ENCODE measurements at places on chromosomes 1 and 21. TPM values are rescaled to one million over a fixed set of nuclear protein-coding genes. Genes with fewer than 3 reads are reported as not detected.

DNA sequence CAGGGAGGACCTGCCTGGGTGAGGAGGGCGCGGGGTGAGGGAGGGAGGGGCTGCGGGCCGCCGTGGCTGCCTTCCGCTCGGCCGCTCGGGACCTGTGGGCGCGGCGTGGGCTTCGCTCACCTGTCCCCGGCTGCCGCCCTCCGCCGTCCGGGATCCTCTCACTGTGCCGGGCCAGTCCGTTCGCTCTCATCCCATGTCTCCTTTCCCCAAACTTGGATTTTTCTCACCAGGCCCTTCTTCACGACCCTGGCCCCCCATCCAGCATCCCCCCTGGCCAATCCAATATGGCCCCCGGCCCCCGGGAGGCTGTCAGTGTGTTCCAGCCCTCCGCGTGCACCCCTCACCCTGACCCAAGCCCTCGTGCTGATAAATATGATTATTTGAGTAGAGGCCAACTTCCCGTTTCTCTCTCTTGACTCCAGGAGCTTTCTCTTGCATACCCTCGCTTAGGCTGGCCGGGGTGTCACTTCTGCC lies 362 bp downstream of the ZBTB48 start:
- no peak for DNase-seq

DNA sequence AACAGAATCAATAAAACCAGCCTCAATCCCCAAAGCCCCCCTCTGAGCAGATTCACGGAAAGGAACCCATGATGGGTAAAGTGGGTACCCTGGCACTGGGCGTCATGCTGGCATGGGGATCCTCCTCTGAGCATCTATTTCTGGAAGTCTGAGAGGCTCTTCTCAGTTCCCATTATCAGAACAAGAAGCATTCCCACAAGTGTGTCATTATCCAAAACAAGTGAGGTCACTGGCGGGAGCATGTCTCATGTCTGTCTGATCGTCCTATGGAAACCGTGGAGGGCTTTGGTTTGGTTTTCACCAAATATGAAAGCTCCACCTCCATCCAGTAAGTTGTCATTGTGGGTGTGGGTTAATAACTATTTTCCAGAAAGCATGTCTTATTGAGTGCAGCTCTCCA lies 70.7 kb downstream of the PGM1 start:
- DNase-seq, result no peak

DNA sequence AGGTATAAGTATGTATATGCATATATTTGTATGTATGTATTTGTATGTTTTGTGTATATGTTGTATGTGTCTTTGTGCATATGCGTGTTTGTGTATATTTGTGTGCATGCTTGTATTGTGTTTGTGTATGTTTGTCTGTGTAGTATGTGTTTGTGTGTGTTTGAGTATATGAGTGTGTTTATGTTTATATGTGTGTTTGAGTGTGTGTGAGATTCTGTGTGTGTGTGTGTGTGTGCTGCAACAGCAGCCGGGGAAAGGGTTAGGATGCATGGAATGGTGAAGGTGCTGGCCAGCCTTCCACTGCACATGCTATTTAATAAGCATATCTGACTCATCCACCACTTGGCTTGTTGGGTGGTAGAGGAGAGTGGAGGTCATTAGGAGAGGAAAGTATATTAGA lies 46.6 kb upstream of the RAB4A start:
- DNase-seq, result no peak

GRCh38 chr1:245181158-245181517 lies 26.4 kb downstream of the KIF26B start:
- DNase-seq, result no peak

DNA sequence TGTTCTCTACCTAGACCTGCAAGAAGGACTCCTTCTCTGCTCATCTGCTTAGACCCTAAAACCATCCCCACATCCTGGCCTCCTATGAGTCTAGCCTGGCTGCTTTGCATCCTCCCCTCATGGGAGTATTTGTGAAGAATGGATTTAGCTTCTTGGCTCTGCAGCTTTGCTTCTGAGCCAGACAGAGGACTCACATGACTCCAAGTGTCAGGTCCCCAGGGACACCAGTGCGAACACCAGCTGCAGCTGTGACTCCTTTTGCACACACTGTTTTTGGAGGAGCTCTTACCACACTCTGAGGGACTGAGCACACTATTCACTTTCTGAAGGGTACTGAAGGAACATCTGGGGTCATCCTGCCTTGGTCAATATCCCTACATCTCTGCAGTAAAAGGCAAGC lies 131.8 kb upstream of the SGIP1 start:
- peak; percentile 65 for DNase-seq

GRCh38 chr21:46286648-46287002 lies 483 bp downstream of the YBEY start:
- DNase-seq, result no peak

- no peak for DNase-seq
Observed at GRCh38 chr1:211714154-211714553, 38.7 kb upstream of the NEK2 start.

DNA sequence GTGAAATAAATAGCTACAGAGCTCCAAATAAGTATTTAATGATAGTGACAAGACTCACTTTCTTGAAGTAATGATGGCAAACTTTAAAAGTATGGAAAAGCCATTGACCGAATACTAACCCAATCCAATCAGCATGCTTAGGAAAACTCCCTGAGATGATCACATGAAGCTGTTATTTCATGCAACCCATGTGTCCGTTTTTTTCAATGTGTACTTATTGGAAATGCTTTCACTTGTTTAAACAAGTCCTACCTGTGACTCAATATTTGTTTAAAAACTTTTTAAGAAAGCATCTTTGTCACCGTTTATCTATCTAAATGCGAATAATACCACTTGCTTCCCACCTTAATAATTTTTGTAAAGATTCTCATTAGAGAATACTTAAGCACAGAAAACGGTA lies 185.8 kb downstream of the NRIP1 start:
- no peak for DNase-seq

DNA sequence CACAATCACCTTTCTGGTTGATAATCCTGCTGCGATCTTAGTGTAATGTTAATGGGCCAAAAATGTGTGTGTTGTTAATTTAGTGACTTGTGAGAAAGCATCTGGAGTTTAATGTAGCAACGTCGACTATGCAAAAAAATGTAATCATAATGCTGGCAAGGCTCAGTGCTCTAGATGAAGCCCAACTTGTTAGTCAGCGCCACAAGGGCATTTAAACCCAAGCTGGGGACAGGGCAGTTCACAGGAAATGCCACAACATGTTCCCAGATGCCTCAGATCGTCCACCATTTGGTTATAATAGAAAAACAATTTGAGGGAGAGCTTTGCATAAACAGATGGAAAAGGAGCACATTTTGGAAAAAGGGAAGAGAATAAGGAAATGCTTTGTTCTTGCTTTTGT lies 585.4 kb upstream of the PLXNA2 start:
- DNase-seq, result no peak

GRCh38 chr21:44370786-44371410 lies 17.5 kb downstream of the TRPM2 start:
- DNase-seq, result no peak

- peak; percentile 25 for DNase-seq
Observed at GRCh38 chr1:51518033-51518585, 957 bp downstream of the EPS15 start.

DNA sequence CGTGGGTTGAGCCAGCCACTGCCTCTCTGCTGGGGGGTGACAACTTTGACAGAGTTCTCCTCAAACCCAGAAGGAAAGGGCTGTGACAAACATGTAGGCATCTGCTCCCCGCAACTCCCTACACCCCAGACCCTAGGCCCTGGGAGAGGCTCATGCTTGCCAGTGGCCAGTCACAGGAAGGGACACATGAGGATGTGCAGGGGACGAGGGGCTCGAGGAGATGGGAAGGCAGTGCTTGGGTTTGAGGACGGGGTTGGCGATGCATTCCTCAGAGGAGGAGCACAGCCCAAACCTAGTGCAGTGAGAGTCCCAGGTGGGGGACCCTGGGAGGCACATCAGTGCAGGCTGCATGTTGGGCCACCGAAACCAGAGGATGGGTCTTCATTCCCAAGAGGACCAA lies 62.1 kb downstream of the STUM start:
- no peak for DNase-seq

GRCh38 chr1:7574121-7575040 lies 196.7 kb upstream of the VAMP3 start:
- DNase-seq, result no peak

- DNase-seq, result no peak
Observed at GRCh38 chr1:178693366-178693765, 31.7 kb upstream of the RALGPS2 start.

DNA sequence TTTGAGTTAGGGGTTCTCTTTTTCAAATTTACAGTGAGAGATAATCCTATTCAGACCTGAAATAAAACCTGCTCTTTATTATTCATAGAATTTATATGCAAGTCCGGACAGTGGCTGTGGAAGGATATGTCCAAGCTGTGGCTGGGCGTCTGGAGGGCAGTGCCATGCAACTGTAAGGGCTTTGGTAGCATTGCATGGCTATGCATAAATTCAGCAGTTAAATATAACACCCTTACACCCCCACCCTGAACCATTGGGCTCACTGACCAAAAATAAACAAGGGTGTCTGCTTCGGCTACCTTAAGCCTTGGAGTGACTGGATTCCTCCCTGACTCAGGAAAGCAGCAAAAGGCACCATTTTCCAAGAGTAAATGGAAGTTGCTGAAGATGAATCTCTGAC lies 5.4 kb downstream of the CHTOP start:
- no peak for DNase-seq

DNA sequence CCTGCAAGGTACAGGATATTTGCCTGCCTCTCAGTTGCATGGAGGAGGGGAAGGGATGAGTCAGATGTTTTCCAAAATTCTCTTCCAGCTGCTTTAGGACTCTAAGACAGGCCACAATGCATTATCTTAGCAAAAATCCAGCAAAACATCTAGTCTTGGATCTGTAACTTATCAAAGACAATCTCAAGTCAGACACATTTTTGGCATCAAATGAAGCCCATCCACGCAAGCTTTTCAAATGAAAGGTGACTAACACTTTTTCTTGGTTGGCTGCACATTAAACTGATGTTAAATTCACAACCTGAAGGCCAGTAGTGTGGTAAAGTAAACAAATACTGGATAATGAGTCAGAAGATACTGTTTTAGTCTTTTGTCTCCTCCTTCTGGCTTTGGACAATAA lies 21.3 kb downstream of the FAM78B start:
- no peak for DNase-seq

DNA sequence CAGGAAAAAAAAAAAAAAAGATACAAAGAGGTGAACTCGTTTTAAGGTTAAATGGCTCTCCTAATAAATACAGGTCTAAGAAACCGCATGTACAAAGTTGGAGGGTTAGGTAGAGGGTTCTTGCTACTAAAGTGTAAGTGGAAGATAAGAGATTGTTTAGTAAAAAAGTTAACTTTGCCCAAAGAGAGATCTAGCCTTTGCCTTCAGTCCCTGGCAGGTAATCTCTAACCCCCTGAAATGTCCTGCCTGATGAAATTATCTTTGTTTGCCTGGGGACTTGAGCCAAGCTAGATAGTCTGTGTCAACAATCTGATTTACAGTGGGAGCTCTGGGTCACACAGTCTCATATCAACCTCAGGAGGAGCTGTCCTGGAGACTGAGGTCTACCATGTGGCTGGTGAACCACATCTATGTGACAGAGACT lies 57.6 kb downstream of the TRIM33 start:
- no peak for DNase-seq

- DNase-seq, result no peak
Observed at GRCh38 chr1:87169263-87169910, 159.3 kb upstream of the LMO4 start.

DNA sequence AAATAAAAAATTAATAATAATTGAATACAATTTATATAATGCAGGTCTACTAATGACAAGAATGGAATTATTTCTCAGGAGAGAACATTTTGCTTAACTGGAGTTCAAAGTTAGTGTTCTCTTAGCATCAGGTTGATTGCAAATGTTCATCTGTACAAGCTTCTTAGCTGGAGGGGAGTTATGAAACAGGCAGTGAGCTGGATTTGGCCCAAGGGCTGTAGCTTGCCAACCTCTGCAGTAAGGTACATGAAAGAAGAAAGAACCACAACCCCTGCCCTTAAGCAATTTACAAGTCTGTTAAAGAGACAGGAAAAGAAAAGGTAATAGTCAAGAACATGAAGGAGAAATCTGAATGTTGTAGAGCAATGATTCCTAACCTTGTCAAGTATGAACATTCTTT lies 17.0 kb downstream of the LPGAT1 start:
- no peak for DNase-seq

DNA sequence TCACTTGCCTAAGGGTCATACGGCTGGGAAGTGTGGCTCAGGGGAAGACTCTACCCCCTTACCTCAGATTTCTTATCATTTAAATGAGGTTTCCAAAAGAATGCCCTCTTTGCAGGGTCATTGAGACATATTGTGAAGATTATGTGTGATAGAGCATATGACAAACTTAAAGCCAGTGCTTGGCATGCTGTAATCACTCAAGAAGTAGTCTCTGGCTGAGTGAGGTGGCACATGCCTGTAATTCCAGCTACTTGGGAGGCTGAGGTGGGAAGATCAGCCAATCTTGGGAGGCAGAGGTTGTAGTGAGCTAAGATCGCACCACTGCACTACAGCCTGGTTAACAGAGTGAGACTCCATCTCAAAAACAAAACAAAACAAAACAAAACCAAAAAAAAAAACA lies 7.5 kb upstream of the LDLRAD2 start:
- no peak for DNase-seq

- no peak for DNase-seq
Observed at GRCh38 chr1:23910553-23911246, 2.5 kb downstream of the CNR2 start.

DNA sequence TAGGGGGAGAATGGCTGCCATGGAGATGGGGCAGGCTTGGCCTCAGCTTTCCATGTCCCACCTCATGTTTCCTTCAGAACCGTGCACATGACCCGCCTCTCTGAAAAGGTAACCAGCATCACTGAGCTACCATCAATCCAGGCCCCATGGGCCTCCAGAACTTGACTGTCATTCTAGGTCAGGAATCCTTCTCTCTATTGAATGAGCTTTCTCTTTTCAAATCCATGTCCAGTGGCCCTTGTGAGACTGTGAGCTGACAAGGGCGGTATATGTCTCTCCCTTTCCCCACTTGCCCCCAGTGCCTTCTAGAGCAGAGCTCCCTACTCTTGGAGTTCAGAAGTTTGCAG lies 4.4 kb downstream of the CSRP1 start:
- DNase-seq, result no peak

- DNase-seq, result peak; percentile 20
Observed at GRCh38 chr1:29123887-29124365, at the start of gene TMEM200B. Gene TMEM200B (minus strand): TSS chr1:29123903. CDS start chr1:29121828, 2,075 bp downstream.

DNA sequence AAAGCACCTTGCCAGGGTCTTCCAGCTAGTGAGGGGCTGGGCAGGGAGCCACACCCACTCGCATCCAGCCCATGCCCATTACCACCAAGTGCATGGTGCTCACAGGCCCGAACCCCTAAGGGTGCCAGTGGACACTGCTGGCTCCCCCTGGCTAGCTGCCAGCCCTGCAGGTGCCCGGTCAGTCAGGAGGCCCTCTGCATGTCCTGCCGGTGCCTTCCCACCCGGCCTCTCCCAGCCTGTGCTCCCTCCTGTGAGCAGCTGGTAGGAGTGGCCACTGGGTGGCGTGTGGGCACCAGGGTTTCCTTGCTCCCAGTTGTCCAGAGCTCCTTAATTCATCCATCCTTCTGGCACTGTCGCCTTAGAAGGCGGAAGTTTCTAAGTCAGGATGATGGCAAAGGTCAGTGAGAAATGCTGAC lies 33.4 kb downstream of the QSOX1 start:
- no peak for DNase-seq

Gene FAAH
- total RNA-seq, result 5.1 TPM

Gene ATP1A2
- not detected for total RNA-seq

Gene ATP8B2
- total RNA-seq, result 24.3 TPM

Gene NUP210L
- total RNA-seq, result 0.22 TPM

Gene VWA5B1
- total RNA-seq, result not detected

Gene SELE
- not detected for total RNA-seq

Gene CD84
- 65.5 TPM for total RNA-seq

Gene TRIM17
- not detected for total RNA-seq

Gene CHI3L2
- 23.6 TPM for total RNA-seq

Gene JTB
- total RNA-seq, result 137 TPM

Gene OR2T35
- 1.6 TPM for total RNA-seq

Gene PLCH2
- 6.1 TPM for total RNA-seq
